Inflammatory macrophage (primary cell): ENCODE measurements at places on chromosomes 4 and X.

- peak; percentile 64 for DNase-seq
Measured at GRCh38 chr4:106369456-106370060, 980 bp upstream of the GIMD1 start.

DNA sequence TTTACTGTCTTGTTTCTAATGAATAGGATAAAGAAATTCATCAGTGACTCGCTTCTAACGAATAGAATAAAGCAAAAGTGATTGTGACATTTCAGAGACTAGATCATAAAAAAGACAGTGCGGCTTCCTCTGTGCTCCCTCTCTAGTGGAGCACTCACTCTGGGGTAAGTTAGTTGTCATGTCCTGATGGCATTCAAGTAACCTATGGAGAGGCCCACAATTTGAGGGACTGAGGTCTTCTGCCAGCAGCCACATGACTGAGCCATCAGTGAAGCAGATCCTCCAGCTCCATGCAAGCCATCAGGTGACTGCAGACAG is 72.4 kb downstream of the YIPF6 start:
- peak; percentile 34 for DNase-seq

DNA sequence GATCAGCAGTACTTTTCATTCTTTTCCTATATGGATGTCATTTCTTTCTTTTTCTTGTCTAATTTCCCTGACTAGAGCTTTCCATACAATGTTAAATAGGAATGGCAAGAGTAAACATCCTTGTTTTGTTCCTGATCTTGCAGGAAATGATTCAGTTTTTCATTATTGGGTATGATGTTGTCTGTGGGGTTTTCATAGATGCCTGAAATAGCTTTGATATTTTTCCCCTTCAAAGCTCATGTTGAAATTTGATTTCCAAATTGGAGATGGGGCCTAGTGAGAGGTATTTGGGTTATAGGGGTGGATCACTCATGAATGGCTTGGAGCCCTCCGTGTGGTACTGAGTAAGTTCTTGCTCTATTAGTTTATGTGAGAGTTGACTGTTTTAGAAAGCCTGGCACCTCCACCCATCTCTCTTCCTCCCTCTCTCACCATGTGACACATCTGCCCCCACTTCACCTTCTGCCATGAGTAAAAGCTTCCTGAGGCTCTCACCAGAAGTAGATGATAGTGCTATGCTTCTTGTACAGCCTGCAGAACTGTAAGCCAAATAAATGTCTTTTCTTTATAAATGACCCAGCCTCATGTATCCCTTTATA is 22.3 kb upstream of the VSIG1 start:
- no peak for DNase-seq

- DNase-seq = no peak
Measured at GRCh38 chr4:188665491-188666457, 526.5 kb downstream of the TRIML1 start.
